ENCODE measurements at places on chromosomes 2 and 18. TPM values are rescaled to one million over a fixed set of nuclear protein-coding genes. Genes with fewer than 3 reads are reported as not detected.

COLEC12 gene
- not detected for polyA plus RNA-seq

LIPG gene
- 0.33 TPM for polyA plus RNA-seq

UGT1A10 gene
- polyA plus RNA-seq, result not detected

LRP1B gene
- not detected for polyA plus RNA-seq

PLEKHH2 gene
- 0.92 TPM for polyA plus RNA-seq

LYG1 gene
- 2.9 TPM for polyA plus RNA-seq

SIGLEC15 gene
- not detected for polyA plus RNA-seq

SLC19A3 gene
- 2.7 TPM for polyA plus RNA-seq

DYSF gene
- 0.68 TPM for polyA plus RNA-seq

NAT8 gene
- polyA plus RNA-seq, result not detected

FAP gene
- polyA plus RNA-seq, result 0.21 TPM

HEATR5B gene
- 8.4 TPM for polyA plus RNA-seq

STPG4 gene
- polyA plus RNA-seq, result 0.14 TPM

ACVR1C gene
- not detected for polyA plus RNA-seq

SLC4A3 gene
- 3.1 TPM for polyA plus RNA-seq

SCN2A gene
- 0.03 TPM for polyA plus RNA-seq

TGFA gene
- polyA plus RNA-seq, result 7.1 TPM

TCF7L1 gene
- polyA plus RNA-seq, result 4.1 TPM

MTHFD2 gene
- polyA plus RNA-seq, result 153 TPM

L3MBTL4 gene
- polyA plus RNA-seq, result 0.03 TPM

DYNC2LI1 gene
- polyA plus RNA-seq, result 28.2 TPM

COL4A3 gene
- 1.5 TPM for polyA plus RNA-seq

GBX2 gene
- 1.9 TPM for polyA plus RNA-seq

GPR75 gene
- 1.9 TPM for polyA plus RNA-seq

TEX44 gene
- polyA plus RNA-seq, result not detected

NTSR2 gene
- not detected for polyA plus RNA-seq

GYPC gene
- not detected for polyA plus RNA-seq

CTDP1 gene
- polyA plus RNA-seq, result 12.1 TPM
